ENCODE measurements at places on chromosomes 13 and 19.

GRCh38 chr19:1315470-1316166 lies 29.9 kb downstream of the EFNA2 start:
- DNase-seq: no peak

DNA sequence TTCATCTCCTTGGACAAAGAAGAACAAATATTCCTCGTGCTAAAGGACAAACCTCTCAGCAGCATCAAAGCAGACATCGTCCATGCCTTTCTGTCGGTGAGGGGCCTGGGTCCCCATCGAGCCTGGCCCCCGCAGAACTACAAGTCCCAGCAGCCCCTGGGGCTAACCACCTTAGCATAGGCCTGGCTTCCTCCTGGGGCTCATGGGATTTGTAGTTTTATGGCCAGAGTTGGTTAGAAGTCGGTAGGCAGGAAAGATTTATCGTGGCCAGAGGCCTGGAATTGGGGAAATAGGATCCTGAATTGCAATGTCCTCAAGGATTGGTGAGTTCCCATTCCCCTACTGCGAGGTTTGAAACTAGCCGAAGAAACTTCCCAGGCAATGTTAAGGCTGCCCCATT lies 19.6 kb downstream of the TMEM150B start:
- DNase-seq: peak; percentile 31

GRCh38 chr19:8663920-8664670 lies 33.7 kb downstream of the NFILZ start:
- peak; percentile 28 for DNase-seq

- no peak for DNase-seq
These were observed 97.6 kb upstream of the SIAH3 start for GRCh38 chr13:45949161-45949560.

Data from immature natural killer cell (primary cell).